Foreskin keratinocyte (primary cell): ENCODE measurements at places on chromosomes 12 and 14.

DNA sequence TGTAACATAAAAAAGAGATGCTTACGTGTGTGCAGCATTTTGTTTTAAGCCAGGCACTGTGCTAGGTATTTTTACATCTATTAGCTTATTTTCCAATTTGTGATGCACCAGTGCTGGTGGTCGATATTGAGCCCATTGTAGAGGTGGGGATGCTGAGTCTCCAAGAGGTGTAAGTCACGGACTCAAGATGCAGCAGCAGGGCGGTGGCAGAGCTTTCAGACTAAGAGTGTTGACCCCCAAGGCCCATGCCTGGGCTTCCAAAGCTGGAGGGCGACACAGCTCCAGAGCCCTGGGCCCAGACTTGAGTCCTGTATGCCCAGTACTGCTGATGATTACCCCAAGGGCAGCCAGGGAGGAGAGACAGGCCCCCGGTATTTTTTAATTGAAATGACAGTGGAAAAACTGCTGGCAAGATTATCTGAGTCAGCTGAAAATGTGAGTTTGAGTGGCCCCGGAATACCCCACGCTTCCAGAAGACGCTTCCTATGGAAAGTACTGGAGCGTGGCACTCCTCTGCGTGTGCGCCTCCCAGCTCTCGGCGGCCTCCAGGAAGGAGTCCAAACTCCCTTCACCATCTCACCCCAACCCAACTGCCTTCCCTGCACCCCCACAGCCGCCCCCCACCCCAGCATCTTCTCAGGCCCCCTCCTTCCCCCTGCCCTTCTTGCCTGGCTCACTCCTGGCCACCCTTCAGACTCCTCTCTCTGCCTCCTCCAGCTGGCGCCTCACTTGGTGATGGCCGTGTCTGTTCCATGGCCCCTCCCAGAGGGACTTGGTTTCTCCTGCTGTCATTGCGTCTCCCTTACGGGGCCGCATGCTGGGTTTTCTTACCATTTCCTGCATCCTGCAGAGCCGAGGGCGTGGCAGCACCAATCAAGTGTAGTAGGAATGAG is 40.7 kb downstream of the ELK3 start:
- no peak for DNase-seq

DNA sequence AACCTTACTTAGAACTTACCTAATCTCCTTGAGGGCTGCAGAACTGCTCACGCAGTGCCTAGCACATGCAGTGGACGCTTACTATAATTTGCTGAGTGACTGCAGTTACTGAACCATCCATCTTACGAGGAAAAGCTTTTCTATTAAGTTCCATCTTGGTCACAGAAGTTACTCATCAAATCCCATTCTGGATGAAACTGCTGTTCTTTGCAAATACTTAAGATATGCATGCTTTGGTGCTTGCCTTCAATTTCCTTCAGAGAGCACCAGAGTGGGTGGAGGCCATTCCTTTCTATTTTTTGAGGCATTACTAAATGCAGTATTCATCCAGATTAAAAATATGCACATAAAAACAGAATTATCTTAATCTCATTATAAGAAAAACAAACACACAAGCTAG is 17.7 kb upstream of the PELI2 start:
- no peak for DNase-seq

DNA sequence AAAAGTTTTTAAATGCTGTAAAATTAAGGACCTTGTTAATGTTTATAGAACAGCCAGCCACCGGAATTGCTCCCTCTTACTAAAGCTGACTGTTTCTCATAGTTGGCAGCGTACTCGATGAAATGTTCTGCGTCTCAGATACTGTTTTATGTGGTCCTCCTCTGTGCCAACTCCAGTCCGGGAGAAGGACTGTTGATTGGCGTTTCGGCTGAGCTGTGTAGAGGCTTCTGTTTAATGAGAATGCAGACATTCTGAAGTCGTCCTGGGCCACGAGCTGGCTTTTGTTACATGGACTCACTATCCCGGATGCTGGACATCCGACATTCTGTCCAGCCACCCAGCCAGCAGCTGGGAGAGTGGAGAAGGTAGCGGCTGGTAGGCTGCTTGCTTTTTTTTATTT is 75.4 kb downstream of the WDR20 start:
- DNase-seq: no peak

GRCh38 chr12:1115484-1116231 is 124.6 kb downstream of the ERC1 start:
- peak; percentile 92 for DNase-seq

DNA sequence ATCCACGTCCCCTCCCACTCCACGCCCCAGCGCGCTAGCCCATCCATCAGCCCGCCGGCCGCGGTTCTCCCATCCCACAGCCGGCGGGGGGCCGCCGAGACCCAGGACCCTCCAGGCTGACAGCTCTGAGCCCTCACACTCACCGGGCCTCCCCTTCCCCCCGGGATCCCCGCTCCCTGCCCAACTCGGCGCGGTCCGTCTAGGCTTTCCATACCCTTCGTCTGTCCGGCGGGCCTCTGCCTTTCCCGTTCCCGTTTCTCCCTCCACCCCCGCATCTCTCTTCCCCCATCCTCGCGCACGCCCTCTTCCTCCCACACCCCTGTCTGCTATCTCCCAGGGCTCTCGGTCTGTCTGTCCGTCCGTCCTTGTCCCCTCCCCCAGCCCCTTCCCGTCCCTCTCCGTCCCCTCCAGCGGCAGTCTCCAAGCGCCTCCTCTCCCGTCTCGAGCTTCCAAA is 726 bp downstream of the ZFHX2 start:
- no peak for DNase-seq

GRCh38 chr12:64450711-64451486 is 1.0 kb upstream of the TBK1 start:
- no peak for DNase-seq

DNA sequence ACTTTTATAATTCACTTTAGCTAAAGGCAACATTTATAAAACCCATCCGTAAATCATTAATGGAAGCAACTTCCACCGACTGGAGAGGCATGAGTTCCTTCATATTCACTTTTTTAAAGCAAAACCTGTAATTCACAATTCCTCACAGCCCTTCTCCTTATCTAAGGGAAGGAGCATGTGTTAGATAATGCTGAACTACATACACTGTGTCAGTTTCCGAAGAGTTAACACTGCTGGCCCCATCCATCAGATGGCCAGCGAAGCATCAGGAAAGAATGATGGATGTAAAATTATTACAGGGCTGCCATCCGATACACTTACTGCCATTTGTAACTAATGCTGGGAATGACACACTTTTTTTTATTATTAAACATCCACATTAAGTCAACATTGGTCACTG is 392.8 kb downstream of the SOX5 start:
- no peak for DNase-seq

DNA sequence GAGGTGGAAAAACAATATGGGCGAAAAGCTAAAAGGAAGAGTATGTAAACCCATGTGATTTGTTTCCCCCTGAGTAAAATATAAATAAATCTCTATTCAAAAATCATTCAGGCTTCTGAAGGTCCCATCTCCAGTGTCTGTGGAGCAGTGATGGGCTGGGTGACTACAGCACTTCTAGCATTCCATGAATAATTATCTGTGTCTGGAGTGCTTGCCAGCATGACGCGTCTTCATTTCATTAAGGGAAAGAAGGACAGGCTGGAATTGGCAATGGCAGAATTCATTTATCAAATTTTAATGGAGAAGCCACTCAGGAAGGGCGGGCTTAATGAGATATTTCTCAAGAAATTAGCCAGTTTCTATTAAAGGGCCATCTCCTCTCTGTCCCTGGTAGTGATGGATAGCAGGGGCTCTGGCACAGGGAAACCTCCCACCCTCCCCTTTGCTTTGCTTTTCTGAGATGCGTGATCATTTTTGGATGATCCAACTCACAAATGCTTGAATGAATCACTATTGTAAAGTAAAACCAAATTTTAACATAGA is 916.3 kb upstream of the SEL1L start:
- no peak for DNase-seq

DNA sequence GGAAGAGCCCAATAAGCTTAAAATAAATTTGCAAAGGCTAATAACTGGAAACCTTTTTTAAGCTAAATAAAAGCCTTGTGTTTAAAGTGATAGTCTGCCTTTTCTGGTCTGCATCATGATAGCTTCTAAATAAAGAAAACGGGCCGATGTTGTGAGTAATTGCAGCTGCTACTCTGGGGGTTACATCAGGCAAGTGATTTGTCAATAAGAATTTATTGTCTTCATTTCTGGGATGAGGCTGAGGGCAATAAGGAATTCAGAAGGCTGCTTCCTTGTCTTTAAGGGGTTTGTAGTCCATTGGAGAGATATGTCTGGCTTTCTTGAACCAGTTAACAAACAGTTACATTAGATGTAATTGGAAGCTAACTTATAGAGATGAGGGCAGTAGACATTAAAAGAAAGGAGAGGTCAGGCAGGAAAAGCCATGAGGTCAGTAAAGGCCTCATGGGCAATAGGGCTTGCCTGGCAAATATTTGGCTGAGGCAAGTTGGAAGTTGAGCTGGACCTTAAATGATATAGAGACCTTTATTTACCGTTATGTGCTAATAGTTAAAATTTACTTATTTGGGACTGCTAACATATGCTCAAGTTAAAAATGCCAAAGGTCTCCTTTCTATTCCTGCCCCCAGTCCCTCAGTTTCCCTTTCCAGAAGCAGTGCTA is 85.0 kb downstream of the CRADD start:
- no peak for DNase-seq

DNA sequence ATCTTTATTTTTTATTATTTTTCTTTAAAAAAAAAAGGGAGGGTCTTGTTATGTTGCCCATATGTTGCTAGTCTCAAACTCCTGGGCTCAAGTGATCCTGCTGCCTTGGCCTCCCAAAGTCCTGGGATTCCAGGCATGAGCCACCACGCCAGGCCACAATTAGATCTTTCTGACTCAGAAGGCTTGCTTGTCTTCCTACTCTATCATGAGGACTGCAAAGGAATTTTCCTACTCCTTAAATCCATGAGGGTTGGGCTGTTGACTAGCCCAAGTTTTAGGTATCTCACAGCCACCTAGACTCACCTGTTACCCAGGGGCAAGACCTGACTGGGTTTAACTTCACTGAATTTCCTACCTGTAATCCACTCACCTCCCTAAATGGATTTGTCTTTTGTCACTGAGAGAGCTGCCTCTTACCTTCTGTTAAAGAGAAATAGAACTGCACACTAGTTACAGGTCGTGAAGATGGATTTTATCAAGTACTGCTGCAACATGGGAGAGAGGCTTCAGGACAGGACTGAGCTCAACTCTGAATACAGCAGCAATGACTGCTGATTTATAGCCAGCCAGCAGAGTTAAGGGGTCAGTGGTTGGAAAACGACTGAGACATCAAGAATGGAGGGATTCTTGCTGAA is 72.3 kb downstream of the B4GALNT3 start:
- peak; percentile 63 for DNase-seq

GRCh38 chr12:5921966-5922899 is 22.8 kb downstream of the ANO2 start:
- no peak for DNase-seq

GRCh38 chr12:111732786-111733185 is 33.9 kb upstream of the ALDH2 start:
- DNase-seq: no peak

DNA sequence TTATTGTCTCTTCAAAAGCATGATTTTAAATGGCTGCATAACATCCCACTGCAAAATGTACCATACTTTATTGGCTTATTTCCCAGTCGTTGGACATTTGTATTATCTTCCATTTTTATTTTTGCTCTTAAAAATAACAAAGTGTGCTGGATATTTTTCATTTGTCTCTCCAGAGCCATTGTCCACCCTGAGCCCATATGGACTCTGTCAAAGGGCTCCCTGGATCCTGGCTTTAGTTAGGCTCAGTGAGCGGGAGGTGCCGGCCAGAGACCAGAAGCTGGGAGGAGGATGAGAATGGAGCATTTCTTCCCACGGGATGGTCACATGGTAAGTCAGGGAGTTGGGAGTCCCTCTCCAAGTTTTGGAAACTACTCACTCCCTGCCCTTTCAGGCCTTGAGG is 296.9 kb downstream of the NUAK1 start:
- no peak for DNase-seq

DNA sequence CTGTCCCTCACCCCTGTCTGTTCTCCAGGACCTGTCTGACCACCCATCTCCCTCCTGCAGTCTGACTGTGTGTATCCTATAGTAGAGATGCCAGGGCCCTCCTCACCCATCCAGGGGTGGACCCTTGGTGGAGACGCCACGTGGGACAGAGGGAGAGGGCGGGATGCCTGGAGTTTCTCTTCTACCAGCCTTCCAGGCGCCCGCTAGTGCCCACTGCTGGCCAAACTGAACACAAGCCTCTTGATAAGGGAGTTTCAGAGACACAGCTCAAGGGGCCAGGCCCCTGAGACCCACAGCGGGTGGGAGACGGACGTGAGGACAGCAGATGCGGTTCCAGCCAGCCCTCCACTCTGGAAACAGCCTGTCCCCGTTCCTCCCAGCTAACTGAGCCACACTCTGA is 147.3 kb downstream of the RBM19 start:
- no peak for DNase-seq

GRCh38 chr12:120997448-120997847 is 18.8 kb downstream of the C12orf43 start:
- DNase-seq: no peak

DNA sequence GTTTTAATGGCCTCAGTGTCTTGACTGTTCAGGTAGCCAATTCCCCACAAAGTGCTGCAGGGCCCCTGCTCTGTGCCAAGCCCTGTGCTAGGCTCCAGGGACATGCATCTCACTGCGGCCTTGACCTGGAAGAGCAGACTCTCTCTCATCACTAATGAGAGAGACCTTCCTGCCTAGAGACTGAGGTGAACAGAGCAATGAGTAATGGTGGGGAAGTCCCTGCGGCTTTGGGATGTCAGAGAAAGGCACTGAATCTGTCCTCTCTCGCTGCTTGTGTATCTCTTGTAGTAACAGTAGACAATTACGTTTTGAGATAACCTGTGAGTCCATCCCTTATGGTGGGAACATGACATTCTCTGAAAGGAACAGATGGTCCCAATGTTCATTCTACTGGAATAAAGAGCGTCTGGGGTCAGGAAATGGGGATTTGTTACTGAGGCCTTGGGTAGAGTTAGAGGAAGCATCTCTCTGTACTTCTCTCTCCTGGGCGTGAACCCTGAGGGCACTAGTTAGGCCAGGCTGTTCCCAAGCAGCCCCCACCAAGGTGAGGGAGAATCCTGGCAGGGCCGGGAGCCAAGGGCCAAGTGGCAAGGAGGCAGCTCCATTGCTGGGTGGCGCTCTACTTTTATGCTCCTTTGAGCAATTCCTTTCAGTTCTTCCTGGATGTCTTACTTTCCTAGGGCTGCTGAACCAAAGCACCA is 13.5 kb downstream of the NFATC4 start:
- peak; percentile 69 for DNase-seq

DNA sequence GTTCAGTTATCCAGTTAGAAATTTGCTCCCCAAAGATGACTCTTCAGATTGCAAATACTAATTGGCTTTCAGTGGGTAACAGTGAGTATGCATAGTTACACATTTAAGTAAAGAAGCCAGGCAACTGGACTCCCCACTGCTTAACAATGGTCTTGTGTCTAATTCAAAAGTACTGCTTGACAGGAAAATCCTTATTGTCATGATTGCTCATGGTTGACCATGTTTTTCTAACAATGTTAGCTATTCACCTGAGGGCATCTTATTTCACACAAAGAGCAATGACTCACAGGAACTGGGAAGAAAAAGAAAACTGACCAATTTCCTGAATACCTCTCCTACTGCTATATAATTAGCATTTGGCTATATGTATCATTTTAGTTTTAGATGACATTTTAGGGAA is 33.7 kb upstream of the ALG10B start:
- DNase-seq: peak; percentile 66
